Activated CD4-positive, alpha-beta T cell treated with anti-CD3 and anti-CD28 coated beads, Interleukin-2, amount 50 U/mL, for 24 hours (primary cell): ENCODE measurements at places on chromosomes 7 and 10.
A peak's percentile ranks its signal among the peaks of the same experiment; 100 is the strongest.

DNA sequence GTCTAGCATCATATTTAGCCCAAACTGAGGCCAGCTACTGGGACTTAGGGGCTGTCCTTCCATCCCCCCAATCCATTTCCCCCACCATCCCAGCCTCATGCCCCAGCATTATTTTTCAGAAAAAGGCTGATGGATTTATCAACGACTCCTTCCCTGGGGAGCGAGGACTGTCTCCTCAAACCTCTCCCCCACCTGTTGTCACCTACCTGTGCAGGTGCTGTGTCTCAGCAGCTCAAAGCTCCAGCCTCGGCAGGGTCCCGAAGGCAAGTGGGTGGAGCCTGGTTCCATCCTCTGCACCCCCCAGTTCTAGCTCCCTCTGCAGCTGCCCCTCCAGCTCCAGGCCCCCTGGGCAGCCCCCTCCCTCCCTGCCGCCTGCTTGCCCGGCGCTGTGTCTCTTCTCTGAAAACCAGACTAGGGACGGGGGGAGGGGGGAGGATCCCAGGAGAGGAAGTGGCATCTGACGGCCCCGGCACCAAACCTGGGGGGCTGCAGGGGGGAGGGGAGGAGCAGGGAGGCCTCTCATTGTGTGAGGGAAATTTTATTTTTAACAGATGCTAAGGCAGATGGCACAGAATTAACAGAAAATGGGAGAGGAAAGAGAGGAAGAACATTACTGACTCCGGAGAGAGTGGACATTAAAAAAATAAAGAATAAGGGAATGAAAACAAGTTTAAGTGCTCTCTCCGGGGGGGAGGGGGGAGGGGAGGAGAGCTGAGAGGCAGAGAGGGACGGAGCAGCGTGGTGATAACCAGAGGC lies 61.7 kb upstream of the PAX2 start:
- DNase-seq: no peak

DNA sequence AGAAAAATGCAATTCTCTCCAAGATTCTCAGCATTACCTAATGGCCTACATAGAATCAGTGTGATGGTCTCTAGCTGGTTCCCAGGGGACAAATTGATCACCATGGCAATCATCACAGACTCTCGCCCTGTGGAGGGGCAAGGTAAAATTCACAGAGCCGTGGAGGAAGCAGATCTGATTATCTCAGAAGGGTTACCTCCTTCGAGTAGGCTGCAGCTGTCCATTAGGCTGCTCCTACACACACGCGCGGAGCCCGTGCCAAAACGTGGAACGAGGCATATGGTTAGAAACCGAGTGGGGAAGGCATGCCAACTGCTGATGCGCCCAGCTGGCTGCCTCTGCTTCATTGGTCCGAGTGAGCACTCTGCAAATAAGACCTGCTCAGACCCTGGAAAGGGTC lies 52.8 kb upstream of the PTER start:
- no peak for DNase-seq

- no peak for DNase-seq
Observed at GRCh38 chr7:12370249-12370648, 33.4 kb downstream of the VWDE start.

GRCh38 chr10:93435621-93436397 lies 46.3 kb downstream of the MYOF start:
- no peak for DNase-seq

DNA sequence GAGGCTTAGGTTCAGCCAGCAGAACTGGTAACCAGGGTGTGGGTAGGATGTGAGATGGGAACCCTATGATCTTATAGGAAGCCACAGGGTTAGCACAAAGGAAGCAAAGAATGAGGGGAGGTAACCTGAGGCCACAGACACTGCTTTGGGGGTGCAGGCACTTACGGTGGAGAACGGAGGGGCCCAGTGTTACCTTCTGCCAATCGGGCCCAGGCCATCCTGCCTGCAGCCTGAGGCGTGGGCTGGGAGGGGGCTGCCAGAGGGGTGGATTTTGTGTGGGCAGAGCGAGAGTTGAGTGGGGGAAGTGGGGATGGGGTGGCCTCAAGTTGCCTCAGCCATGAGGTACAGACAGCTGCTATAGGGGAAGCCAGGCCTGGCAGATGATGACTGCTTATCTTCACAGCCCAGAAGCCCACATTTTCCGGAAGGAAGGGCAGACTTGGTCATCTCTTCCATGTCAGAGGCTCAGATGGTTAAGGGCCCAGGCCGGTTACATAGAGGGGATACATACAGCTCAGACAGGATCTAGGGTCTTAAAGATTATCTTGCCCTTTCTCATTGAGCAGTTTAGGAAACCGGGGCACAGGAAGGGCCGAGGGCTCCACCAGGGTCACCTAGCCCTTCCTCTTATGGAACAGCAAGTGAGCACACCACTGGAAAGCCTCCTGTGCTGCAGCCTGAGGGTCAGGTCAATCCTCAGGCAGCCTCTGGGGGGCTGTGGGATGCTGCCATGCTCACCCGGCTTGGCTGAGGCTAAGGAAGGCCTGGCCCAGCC lies 24.4 kb upstream of the VSIR start:
- no peak for DNase-seq

GRCh38 chr10:34489973-34490745 lies 324.9 kb downstream of the PARD3 start:
- no peak for DNase-seq

GRCh38 chr7:123131140-123131539 lies 68.6 kb downstream of the SLC13A1 start:
- DNase-seq: no peak

DNA sequence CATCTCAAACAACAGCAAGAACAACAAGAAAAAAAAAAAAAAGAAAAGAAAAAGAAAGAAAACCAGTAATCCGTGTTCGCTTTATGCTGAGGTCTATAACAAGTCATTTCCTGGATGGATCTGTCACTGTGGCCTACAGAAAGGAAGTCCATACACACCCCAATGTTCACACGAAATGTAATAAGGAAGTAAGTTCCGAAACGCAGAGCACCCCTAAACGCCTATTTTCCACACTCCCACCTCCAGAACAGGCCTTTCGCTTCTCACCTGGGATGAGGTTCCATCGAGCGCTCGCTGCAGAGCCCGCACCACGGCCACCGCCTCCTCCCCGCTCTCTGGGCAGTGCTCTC lies 735 bp downstream of the ZNF394 start:
- no peak for DNase-seq

DNA sequence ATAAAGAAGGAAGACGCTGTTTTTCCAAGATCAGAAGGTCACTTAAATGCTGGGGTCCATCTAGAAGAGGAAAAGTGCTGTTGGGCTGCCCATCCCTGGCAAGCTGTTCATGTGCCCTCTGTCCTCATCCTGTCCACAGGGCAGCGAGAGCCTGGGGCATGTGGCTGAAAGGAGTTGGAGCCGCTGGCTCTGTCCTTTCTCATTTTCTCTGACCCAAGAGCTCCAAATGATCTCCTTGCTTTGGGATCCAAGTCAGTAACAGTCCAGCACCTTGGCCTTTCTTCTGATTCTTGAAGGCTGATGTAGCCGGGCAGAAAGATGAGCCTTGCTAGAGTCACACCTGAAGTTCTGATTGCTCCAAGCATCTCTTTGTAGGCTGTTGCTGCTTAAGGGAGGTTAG lies 44.4 kb downstream of the SPDYE5 start:
- no peak for DNase-seq

DNA sequence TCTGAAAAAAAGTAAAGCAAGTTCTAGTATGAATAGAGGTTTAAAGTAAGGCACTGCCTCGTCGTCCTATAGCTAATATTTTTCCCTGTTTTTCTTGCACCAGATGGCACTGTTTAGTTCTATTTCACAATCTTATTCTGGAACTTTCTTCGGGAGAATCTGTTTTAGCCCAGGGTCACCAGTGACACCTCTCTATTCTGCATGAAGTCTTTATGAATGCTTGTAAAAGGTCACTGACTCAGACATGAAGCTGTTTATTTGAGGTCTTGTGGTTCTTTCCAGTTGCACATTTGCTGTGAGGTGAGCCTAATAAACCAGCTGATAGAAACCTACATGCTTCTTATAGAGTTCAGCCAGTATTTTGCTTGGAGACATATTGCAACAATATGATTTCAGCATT lies 444.3 kb downstream of the AUTS2 start:
- DNase-seq: no peak

DNA sequence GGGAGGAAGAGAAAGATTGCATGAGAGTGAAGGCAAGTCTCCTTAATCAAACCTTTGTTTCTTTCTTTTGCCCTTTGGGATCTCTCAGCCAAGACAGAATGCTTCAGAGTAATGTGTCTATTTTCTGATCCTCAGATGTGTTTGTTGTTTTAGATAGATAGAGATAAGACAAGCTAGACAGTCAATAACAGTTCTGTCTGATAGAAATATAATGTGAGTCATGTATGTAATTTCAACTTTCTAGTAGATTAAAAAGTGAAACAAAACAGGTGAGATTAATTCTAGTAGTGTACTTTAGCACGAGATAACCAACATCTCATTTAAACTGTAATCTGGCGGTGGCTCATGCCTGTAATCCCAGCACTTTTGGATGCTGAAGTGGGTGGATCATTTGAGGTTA lies 159.2 kb downstream of the GATA3 start:
- no peak for DNase-seq

DNA sequence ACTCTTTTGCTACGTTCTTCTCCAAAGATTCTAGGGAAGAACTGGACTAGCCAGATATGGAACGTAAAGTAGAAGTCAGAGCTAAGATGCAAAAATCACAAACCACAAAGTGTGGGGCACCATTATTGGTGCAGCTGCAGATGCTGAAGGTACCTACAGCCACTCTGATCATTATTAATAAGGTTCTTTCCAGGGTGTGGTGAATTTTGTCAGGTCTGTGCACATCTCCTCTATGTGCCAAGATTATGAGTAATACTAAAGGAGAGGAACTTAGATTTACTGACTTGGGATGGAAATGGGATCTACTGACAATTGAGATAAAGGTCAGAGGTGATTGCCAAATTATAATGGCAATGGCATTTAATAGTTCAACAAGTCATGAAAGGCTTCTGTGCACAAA lies 148.2 kb downstream of the RAPGEF5 start:
- DNase-seq: no peak

GRCh38 chr10:32318476-32318896 lies 28.5 kb downstream of the EPC1 start:
- DNase-seq: no peak

GRCh38 chr7:14762561-14762960 lies 140.0 kb downstream of the DGKB start:
- no peak for DNase-seq

GRCh38 chr10:125060026-125060425 lies 100.3 kb downstream of the CTBP2 start:
- DNase-seq: no peak

- DNase-seq: no peak
Observed at GRCh38 chr7:14258861-14259260, 269.4 kb upstream of the ETV1 start.

DNA sequence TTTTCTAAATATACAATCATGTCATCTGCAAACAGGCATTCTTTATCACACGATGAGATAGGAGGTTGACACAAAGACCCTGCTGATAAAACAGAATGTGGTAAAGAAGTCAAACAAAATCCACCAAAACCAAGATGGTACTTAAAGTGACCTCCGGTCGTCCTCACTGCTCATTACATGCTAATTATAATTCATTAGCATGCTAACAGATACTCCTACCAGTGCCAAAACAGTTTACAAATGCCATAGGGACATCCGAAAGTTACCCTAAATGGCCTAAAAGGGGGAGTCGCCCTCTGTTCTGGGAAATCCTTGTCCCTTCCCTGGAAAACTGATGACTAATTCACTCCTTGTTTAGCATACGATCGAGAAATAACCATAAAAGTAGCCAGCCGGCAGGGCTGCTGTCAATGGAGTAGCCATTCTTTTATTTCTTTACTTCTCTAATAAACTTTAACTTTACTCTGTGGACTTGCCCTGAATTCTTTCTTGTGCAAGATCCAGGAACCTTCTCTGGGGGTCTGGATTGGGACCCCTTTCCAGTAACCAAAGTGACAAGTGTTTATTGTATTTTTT lies 126.6 kb downstream of the CCDC71L start:
- DNase-seq: no peak

- no peak for DNase-seq
Observed at GRCh38 chr10:75754096-75754831, 322.8 kb downstream of the LRMDA start.

DNA sequence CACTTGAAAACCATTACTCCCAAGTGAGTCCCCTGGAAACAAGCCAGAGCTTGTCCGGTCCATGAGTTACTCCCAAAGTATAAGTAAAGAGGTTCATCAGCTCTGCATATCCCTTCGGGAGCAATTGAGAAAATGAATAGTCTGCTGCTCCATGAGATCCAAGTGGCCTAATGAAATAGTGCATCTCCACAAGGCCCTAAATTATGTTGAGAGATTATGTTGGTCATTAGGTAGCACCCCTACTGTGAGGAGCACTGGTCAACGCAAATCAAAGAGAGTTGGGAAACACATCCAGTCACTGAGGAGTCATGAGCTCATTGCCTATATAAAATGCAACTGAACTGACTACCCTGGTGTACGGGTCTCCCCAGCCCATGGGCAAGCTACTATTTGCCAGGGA lies 205.5 kb upstream of the AOAH start:
- DNase-seq: no peak

GRCh38 chr7:133518718-133519117 lies 265.8 kb downstream of the EXOC4 start:
- no peak for DNase-seq

- no peak for DNase-seq
Observed at GRCh38 chr7:49822856-49823255, 49.4 kb downstream of the VWC2 start.

GRCh38 chr10:132057191-132057681 lies 8.5 kb upstream of the JAKMIP3 start:
- no peak for DNase-seq

GRCh38 chr10:97723001-97723400 lies 9.5 kb downstream of the MARVELD1 start:
- no peak for DNase-seq

- DNase-seq: no peak
Observed at GRCh38 chr10:58820861-58821751, 308.4 kb downstream of the BICC1 start.

DNA sequence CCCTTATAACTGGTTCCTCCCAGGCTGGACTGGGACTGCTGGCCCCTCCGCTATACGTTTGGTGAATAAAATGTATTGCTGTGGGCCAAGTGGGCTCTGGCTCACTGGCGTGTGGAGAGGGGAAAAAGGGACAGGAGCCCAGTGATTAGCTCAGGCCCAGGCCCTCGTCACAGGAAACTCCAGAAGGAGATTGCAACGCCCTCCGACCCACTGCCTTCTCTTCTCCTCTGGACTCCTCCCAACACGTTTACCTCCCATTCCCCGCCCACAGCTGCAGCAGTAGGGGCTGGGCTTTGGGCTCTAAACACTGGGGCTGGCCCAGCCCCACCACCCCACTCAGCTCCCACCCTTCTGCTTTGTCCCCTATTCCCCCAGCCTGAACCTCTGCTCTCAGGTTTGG lies 173.9 kb downstream of the NEURL1 start:
- DNase-seq: no peak

GRCh38 chr7:497346-497745 lies 22.3 kb downstream of the PDGFA start:
- DNase-seq: no peak

GRCh38 chr7:13327669-13328068 lies 640.2 kb downstream of the ARL4A start:
- DNase-seq: no peak

GRCh38 chr7:157944734-157945291 lies 608.0 kb downstream of the DNAJB6 start:
- DNase-seq: no peak

GRCh38 chr10:60537697-60538096 lies 148.0 kb upstream of the ANK3 start:
- DNase-seq: no peak

- DNase-seq: peak; percentile 48
Observed at GRCh38 chr10:71212318-71213126, at the start of gene UNC5B. Gene UNC5B (plus strand): TSS chr10:71212570. CDS start chr10:71212986, 416 bp downstream.

GRCh38 chr7:30894866-30895605 lies 16.6 kb upstream of the AQP1 start:
- DNase-seq: no peak

GRCh38 chr10:91000985-91001384 lies 80.1 kb upstream of the ANKRD1 start:
- no peak for DNase-seq
